CD8-positive, alpha-beta memory T cell (primary cell): ENCODE measurements at places on chromosomes 5 and 9. TPM values are rescaled to one million over a fixed set of nuclear protein-coding genes. Genes with fewer than 3 reads are reported as not detected.

Gene ALDH1B1
- 27.6 TPM for total RNA-seq

- no peak for DNase-seq
Measured at GRCh38 chr9:93818827-93819472, 136.2 kb downstream of the BARX1 start.

GRCh38 chr5:178535299-178536175 is 54.7 kb downstream of the COL23A1 start:
- DNase-seq, result no peak

Gene TSSK1B
- not detected for total RNA-seq

Gene IGFBPL1
- total RNA-seq, result not detected

DNA sequence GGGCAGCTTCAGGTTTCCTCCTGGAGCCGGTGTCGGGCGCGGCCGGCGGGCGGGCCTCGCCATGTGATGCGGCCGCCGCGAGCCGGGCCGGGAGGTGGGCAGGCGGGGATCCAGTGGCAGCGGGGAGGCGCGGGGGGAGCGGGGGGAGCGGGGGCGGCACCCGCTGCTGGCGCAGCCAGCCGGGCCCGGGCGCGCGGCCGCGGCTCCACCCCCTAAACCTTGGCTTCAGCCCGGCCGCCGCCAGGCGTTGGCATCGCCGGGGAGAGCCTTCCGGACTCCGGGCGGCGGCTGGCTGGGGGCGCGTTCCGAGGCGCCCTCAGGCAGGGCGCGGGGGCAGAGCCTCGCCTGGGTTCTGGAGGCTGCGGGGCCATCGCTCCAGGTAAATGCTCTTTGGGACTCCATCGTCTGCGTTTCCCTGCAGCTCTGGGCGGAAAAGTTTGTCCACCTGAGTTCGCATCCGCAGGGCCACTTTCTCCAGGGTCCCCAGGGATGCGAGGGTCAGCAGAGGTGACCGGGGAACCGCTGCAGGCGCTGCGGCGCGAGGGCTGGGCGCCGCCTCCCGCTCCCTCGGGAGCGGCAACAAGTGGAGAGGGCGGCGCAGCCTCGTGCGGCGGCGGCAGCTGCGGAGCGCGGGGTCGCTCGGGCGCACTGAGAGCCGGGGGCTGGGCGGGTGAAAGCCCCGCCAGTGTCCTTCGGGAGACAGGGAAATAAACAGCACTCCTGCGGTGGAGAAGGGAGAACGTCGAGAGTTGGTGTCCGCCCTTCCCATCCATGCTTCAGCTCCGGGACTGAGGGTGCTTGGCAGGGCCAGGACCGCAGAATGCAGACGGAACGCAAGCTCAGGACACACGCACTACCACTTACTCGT is at the start of gene ARHGEF28:
ARHGEF28 (plus strand) TSS at position 253 of the 868 bp plus-strand sequence. CDS start 58,656 bp downstream, outside the sequence.
- DNase-seq, result peak; percentile 9

DNA sequence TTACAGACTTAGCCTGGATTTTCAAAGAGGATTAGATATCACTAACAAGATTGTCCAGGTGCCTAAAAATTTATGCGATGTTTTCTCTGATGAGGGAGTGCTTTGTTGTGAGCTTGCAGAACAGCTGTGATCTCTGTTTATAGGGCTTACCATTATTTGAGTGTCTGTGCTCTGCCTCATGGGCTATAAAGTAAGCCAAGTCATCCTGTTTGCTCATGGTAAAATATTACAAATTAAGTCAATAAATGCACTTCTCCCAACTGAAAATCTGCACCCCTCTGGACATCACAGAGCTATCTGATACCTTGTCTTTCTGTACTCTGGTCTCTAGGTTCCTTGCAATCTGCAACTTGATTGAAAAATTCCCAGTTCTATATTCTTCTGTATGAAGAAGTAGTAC is 293.4 kb upstream of the ACTBL2 start:
- no peak for DNase-seq

GRCh38 chr5:154197801-154198491 is 7.4 kb downstream of the GALNT10 start:
- DNase-seq, result peak; percentile 62

GRCh38 chr5:118548761-118549720 is 439.3 kb downstream of the DTWD2 start:
- DNase-seq, result no peak

- no peak for DNase-seq
Measured at GRCh38 chr9:93207326-93207814, 23.4 kb downstream of the WNK2 start.

GRCh38 chr5:35863159-35863558 is 6.5 kb downstream of the IL7R start:
- no peak for DNase-seq

- DNase-seq, result no peak
Measured at GRCh38 chr5:133205204-133205603, 153.4 kb downstream of the HSPA4 start.

GRCh38 chr5:15008921-15009320 is 137.3 kb upstream of the ANKH start:
- DNase-seq, result no peak

Gene APBA1
- total RNA-seq, result 0.09 TPM

DNA sequence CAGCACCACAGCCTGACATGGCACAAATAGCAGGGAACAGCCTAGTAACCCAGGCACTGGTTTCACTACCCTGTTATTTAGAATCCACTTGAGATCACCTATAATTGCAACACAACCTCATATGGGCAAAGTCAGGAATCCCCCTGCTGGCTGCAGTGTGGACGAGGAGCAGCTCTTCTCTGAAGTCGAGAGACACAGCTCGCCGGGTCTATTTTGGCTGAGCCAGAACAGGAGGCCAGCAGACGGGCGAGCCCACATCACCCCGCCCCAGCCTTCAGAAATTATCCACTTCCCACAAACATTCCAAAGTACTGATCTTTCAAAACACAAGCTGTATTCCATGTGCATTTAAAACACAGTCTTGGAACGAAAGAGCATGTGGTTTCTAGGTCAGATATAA is 179.0 kb downstream of the ROR2 start:
- no peak for DNase-seq

Gene ANKRD34B
- total RNA-seq, result not detected

DNA sequence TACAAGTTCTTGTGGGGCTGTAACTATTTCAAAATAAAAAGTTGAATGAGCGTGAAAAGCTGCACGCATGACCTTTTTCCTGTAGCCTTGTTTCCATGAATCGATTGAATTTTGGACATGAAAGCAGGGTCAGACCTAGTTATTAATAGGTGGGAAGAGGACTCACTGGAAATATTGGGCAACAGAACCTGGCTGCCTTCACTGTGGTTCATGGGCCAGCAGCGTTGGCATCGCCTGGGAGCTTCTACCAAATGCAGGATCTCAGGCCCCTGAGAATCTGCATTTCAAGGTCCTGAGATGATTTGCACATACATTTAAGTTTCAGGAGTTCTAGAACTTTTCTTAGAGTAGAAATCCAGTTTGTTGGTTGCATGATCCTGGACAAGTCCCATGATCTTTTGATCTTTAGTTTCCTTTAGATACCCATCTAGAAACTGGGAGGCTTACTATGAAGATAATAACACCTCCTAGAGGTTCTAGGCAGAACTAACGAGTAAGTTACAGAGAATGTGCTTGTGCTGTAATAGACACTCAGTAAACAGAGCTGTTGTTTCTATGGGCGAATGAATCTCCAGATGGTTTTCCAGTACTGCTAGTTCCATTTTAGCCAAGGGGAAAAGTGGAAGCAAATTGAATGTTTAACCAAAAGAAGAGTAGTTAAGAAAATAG is 12.4 kb downstream of the ANKRD33B start:
- DNase-seq, result no peak

GRCh38 chr9:28120626-28121025 is 547.3 kb upstream of the C9orf72 start:
- DNase-seq, result no peak

DNA sequence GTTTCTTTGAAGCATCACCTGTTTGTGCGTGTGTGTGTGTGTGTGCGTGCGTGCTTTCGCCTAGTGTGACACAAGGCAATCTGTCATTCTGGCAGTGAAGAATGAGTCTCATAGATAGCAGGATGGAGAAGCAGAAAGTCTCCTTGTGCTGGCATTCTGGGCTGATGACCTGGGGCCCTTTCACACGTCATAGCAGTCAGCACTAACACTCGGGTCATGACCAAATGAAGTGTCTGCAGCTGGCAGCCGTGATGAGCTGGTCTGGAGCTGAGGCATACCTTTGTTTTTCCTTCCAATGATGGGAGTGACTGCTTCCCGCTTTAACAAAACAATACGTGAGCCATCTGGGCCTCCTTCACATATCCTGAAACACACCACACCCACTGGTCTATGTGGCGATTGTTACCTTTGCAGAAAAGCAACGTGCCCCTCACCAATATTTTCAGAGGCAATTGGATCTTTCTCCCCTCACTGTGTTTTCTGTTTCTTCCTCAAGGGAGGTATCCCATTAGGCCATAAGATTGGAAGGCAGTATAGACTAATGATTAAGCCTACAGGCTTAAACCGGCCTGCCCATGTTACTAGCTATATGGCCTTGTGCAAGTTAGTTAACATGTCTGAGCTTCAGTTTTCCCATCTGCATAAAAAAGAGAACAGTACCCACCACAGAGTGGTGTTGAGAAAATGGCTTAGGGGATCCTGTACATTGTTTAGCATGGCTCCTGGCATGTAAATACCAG is 88.8 kb downstream of the SREK1 start:
- no peak for DNase-seq

- DNase-seq, result no peak
Measured at GRCh38 chr5:147190331-147190730, 44.5 kb upstream of the STK32A start.

DNA sequence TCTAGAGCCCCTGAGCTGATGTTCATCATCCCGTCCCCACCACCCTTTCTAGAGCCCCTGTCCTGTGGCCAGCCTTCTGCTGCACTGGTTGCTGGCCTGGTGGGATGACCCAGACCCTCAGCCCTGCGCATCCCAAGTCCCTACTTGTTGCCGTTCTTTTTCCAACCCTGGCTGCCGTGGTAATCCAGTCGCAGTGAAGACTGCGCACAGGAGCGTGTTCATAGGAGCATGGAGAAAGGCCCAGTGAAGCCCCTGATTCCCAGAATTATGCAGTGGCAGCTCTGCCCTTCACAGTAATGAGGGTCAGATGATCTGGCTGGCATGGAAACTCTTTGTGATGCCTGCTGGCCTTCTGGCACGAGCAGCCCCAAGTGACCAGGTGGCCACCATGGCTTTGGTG is 183.3 kb downstream of the CACNA1B start:
- DNase-seq, result no peak

Gene TRPM3
- not detected for total RNA-seq

GRCh38 chr9:21969011-21969940 is 24.9 kb downstream of the CDKN2A start:
- no peak for DNase-seq

DNA sequence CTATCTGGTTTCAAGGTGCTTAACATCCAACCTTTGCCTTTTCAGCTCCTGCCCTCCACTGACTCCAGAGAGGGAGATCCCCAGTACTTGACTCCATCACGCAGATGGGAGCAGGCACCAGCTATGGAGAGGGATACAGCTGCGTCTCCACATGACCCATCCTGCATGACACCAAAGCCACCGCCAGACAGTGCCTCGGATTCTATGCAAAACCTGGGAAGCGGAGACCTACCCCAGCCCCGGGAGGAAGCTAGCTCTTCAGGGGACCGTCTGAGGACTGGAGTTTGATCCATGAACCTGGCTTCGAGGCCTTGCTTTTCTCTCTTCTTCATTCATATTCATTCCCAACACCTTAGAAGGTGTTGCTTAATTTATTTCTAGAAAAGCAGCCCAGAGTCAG is 24.8 kb downstream of the HRH2 start:
- no peak for DNase-seq

DNA sequence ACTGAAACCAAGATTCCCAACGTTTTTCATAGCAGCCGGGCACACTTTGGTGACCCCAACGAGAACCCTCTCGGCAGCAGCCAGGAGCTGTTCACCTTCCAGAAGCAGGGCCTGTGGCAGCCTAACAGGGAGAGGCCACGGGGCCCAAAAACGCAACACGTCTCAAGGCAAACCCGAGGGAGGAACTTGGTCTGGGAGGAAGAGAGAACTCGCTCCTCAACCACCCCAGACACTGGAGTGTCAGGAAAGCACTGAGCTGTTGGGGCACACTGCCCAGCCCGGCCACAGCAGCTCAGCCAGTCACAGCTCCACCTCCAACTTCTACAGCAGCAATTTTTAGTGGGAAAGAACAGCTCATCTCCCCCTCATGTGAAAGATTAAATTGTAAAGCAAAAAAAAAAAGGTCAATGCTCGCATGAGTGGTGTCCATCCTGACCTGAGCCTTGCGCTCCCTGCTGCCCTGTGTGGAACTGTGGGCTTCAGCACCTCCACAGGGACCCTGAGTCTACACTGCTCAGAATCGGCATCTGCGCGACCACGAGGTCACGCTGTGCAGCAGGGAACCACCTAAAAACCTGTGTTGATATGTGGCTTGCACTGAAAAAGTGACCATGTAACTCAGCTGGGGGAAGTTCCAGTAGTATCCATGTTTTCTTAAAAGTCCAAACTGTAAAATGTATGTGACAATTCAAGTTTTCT is 55.0 kb downstream of the IPPK start:
- no peak for DNase-seq

Gene ARSI
- total RNA-seq, result not detected

Gene C8G
- total RNA-seq, result not detected

Gene SLC23A1
- not detected for total RNA-seq

GRCh38 chr9:90943341-90943740 is 141.7 kb downstream of the SYK start:
- no peak for DNase-seq

Gene GABRA6
- not detected for total RNA-seq

- no peak for DNase-seq
Measured at GRCh38 chr9:2150338-2150737, 135.2 kb downstream of the SMARCA2 start.

DNA sequence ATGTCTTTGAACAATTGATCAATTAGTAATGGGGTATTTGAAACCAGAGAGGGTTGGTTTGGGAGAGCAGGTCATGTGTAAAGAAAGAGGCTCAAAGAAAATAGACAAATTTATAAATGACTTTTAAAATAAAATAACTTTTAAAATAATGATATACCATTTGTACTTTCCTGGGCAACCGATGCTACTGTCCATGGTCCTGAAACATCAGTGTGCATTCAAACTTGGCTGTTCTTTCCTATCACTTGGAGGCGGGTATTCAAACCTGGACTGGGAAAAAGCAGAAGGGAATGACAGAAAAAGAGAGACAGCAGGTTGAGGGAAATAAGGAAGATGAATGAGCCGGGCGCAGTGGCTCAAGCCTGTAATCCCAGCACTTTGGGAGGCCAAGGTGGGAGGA is 1446.4 kb upstream of the WWC1 start:
- no peak for DNase-seq

DNA sequence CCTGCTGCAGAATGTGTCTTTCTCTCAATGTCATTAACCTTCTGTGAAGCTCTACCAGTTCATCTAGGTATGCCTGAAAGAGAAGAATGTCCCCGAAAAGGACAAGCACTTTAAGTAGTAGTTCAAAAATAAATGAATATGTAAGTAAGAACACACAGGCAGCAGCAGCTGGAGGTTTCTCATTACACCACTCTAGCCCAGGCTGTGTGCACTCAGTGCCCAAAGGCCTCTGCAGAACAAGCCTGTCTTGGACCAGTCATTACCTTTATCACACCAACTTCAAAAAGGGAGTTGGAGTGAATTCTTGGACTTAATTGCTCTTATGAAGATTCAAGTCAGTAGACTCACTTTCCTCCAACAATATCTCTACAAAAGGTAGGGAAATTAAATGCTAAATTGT is 268.8 kb downstream of the MLLT3 start:
- no peak for DNase-seq
